ENCODE measurements at places on chromosomes 7 and 10.

DNA sequence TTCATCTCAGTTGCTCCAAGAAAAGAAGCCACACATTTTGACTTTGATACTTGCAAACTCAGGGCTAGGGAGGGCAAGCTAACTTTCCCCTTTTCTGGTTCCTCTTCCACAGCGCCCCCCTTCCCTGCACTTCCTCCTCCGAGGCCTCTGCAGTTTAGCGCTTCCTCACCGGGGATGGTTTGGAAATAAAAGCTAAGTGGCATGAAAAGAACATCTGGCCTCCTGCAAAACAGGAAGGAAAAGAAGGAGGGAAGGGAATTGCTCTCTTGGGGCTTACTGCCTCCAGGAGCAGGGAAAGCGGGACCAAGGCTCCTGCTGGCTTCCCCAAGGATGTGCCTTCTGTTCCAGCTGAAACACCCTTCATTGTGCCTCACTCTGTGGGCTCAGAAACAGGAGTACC lies 42.3 kb downstream of the PRKCQ start:
- no peak for DNase-seq

GRCh38 chr7:37952240-37952639 lies 31.8 kb downstream of the EPDR1 start:
- no peak for DNase-seq

- DNase-seq, result no peak
Observed at GRCh38 chr10:20017961-20018360, 201.7 kb downstream of the PLXDC2 start.

DNA sequence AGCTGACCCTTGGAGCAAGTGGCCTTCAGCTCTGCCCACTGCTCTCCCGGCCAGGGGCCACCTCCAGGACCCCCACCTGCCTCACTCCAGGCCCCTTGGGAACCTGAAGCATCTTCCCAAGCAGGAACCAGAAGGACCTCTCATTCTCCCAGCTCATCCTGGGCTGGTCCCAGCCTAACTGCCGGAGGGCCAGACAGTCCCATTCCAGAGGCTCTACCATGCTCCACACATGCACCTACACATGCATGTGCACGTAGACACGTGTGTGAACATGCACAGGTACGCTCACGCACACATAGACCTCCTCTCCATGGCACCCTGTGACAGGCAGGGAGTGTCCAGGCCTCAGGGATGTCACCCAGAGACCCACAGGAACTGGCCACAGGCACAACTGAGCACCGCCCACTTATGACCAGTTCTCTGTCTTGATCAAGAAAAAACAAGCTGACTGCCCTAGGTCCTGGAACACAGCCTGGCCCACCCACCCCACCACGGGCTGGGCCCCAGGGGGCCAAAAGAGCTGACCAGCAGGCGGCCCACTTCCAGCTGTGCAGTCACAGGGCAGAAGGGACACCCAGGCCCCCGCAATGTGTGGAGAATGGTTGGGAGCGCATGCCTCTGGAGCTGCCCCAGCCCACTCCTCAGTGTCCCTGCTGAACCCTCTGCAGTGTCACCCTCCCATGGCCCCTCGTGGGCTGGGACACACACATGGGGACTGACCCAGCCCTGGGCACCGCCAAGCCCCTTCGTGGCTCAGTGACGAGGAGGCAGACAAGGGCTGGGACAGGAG lies 43.4 kb downstream of the CAMK2B start:
- DNase-seq, result peak; percentile 0

DNA sequence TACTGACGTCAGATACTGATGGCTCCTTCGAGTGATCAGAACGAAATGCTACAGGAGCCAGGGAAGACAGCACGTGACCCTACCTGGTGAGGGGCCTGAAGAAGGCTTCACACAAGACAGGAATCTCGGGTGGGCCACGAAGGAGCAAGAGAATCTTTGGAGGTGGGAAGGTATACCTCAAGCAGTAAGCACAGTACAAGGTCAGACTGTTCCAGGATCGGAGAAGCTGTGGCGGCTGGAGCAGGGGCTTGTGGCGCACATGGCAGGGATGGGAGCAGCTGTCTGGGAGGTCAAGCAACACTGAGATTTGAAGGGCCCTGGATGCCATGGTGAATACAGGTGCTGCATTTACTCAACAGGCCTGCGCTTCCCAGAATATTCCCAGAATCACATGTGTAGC lies 45.4 kb downstream of the C10orf143 start:
- no peak for DNase-seq

Measured in stimulated activated CD4-positive, alpha-beta T cell treated with anti-CD3 and anti-CD28 coated beads, Interleukin-15, amount 100 ng/mL, for 24 hours (primary cell).